Purkinje cell (primary cell): ENCODE measurements at places on chromosomes 6 and 20. TPM values are rescaled to one million over a fixed set of nuclear protein-coding genes. Genes with fewer than 3 reads are reported as not detected.

The PDE10A gene
- polyA plus RNA-seq = 17.3 and 20.0 TPM in 2 replicates

The GPX5 gene
- polyA plus RNA-seq = not detected in 2 replicates

The EPPIN gene
- polyA plus RNA-seq = not detected in 2 replicates

The GLP1R gene
- polyA plus RNA-seq = not detected in 2 replicates

The SIGLEC1 gene
- polyA plus RNA-seq = not detected in 2 replicates

The C20orf204 gene
- not detected in 2 replicates for polyA plus RNA-seq

The TNF gene
- polyA plus RNA-seq = not detected in 2 replicates

The C6orf118 gene
- polyA plus RNA-seq = 1.7 and 3.3 TPM in 2 replicates

The ALDH5A1 gene
- 25.9 and 39.7 TPM in 2 replicates for polyA plus RNA-seq

The DEFB124 gene
- polyA plus RNA-seq = not detected in 2 replicates

The SLC17A3 gene
- not detected in 2 replicates for polyA plus RNA-seq

The ARFGEF3 gene
- polyA plus RNA-seq = 10.4 and 12.2 TPM in 2 replicates

The ABCC10 gene
- 3.1 and 6.2 TPM in 2 replicates for polyA plus RNA-seq

The TRIM10 gene
- not detected in 2 replicates for polyA plus RNA-seq

The NOX3 gene
- 2.4 TPM in 1 of 2 replicates, not detected in the other for polyA plus RNA-seq

The OLIG3 gene
- polyA plus RNA-seq = not detected in 2 replicates

The C4B gene
- polyA plus RNA-seq = not detected in 2 replicates

The MEI4 gene
- 1.1 and 2.1 TPM in 2 replicates for polyA plus RNA-seq

The RAD21L1 gene
- polyA plus RNA-seq = not detected in 2 replicates

The PNISR gene
- 121 and 126 TPM in 2 replicates for polyA plus RNA-seq

The FRK gene
- polyA plus RNA-seq = 0.15 and 0.21 TPM in 2 replicates

The HCK gene
- not detected in 2 replicates for polyA plus RNA-seq

The SPAG4 gene
- polyA plus RNA-seq = not detected in 2 replicates

The SULF2 gene
- polyA plus RNA-seq = 217 and 288 TPM in 2 replicates

The GPLD1 gene
- 5.4 and 6.0 TPM in 2 replicates for polyA plus RNA-seq

The LTB gene
- not detected in 2 replicates for polyA plus RNA-seq

The DSN1 gene
- polyA plus RNA-seq = 4.5 and 7.7 TPM in 2 replicates

The PLN gene
- polyA plus RNA-seq = 1.0 TPM in 1 of 2 replicates, not detected in the other

The CGAS gene
- 0.12 and 2.1 TPM in 2 replicates for polyA plus RNA-seq

The PRL gene
- polyA plus RNA-seq = not detected in 2 replicates

The OVOL2 gene
- 0.98 TPM in 1 of 2 replicates, not detected in the other for polyA plus RNA-seq

The FNDC1 gene
- 0.36 TPM in 1 of 2 replicates, not detected in the other for polyA plus RNA-seq

The RNF182 gene
- 9.2 and 9.5 TPM in 2 replicates for polyA plus RNA-seq

The HRH3 gene
- polyA plus RNA-seq = not detected in 2 replicates

The GGTLC1 gene
- polyA plus RNA-seq = not detected in 2 replicates

The KHDC1L gene
- polyA plus RNA-seq = 1.8 TPM in 1 of 2 replicates, not detected in the other

The OGFR gene
- polyA plus RNA-seq = 0.35 and 1.4 TPM in 2 replicates

The PROKR2 gene
- not detected in 2 replicates for polyA plus RNA-seq

The SPATA25 gene
- polyA plus RNA-seq = not detected in 2 replicates

The FOXA2 gene
- polyA plus RNA-seq = not detected in 2 replicates

The RNF217 gene
- 5.6 and 6.8 TPM in 2 replicates for polyA plus RNA-seq

The CAGE1 gene
- polyA plus RNA-seq = not detected in 2 replicates

The ULBP2 gene
- 5.6 and 9.5 TPM in 2 replicates for polyA plus RNA-seq

The CST7 gene
- not detected in 2 replicates for polyA plus RNA-seq

The SLC52A3 gene
- polyA plus RNA-seq = not detected in 2 replicates
